Stimulated activated CD4-positive, alpha-beta T cell treated with anti-CD3 and anti-CD28 coated beads, Interleukin-12 subunit alpha, Interleukin-12 subunit beta, amount 100 ng/mL, for 24 hours (primary cell): ENCODE measurements at places on chromosomes 7 and 10.

DNA sequence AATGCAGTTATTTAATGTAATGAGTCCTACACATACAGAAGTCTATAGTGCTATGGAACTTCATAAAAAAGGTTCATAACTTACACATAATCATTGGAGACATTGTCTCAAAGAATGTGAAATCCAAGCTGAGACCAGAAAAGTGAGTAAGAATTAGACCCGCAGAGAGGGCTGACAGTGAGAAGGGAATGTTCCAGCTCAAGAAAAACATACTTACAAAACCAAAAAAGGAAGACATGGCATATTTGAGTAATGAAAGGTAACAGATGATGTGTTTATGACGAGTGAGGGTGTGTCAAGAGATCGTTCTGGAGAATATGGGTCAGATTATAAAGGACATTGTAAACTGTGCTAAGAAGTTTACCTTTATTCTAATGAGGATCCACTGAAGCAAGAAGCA, 566.5 kb downstream of the ATRNL1 start:
- DNase-seq = no peak

DNA sequence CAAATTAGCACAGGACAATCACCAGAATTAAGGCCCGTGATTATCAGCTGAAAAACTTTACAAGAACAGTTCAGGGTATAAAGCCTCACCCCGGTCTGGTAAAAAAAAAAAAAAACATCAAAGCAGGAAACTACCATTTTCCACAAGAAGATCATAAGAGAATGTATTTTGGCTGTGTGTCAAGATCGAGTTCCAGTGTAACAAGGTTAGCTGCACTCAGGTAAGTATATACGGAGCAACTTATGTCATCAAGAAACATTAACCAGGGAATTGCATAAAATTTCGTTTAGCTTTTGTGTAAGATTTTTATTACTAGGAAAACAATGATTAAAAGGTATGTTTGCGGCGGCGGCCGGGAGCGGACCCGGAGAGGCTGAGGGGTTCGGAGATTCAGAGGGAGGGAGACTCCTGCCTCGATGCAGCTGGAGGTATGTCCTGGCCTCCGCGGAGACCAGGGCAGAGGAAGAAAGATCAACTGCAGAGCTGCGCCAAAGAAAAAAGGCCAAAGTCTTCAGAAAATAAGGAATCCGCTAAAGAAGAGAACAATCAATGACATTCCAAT, 533.8 kb upstream of the CNTNAP2 start:
- no peak for DNase-seq

- DNase-seq = no peak
Observed at GRCh38 chr7:157689269-157690057, 352.7 kb downstream of the DNAJB6 start.

- DNase-seq = peak; percentile 34
Observed at GRCh38 chr10:62426086-62426485, 51.9 kb downstream of the ZNF365 start.

GRCh38 chr7:156897673-156898072, 4.7 kb upstream of the LMBR1 start:
- DNase-seq = no peak

DNA sequence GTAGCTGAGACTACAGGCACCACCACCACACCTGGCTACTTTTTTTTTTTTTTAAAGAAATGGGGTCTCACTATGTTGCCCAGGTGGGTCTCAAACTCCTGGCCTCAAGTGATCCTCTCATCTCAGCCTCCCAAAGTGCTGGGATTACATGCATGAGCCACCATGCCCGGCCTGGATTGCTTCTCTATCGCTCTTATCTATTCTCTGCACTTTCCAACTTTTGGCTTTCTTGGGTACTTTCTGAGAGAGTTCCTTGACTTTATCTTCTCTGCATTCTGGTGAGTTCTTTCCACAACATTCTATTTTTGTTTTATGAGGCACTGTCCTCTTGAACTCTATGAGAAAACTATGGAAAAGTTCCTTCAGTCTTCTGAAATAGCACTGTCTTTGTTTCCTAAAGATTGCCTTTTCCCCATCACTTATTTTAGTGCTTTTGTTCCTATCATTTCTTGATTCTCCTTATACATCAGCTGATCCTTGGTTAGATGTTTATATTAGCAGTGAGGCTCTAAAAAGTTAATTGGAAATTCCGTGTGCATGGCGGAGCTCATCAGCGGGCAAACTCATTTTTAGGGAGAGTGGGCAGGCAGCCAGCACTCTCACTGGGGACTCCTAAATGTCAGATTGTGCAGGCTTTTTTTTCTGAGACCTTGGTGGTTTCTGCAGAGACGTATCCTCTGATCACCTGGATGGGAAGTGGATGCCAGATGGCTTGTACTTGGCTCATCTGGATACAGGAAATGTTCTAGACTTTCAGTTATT, 43.9 kb downstream of the HIP1 start:
- no peak for DNase-seq

DNA sequence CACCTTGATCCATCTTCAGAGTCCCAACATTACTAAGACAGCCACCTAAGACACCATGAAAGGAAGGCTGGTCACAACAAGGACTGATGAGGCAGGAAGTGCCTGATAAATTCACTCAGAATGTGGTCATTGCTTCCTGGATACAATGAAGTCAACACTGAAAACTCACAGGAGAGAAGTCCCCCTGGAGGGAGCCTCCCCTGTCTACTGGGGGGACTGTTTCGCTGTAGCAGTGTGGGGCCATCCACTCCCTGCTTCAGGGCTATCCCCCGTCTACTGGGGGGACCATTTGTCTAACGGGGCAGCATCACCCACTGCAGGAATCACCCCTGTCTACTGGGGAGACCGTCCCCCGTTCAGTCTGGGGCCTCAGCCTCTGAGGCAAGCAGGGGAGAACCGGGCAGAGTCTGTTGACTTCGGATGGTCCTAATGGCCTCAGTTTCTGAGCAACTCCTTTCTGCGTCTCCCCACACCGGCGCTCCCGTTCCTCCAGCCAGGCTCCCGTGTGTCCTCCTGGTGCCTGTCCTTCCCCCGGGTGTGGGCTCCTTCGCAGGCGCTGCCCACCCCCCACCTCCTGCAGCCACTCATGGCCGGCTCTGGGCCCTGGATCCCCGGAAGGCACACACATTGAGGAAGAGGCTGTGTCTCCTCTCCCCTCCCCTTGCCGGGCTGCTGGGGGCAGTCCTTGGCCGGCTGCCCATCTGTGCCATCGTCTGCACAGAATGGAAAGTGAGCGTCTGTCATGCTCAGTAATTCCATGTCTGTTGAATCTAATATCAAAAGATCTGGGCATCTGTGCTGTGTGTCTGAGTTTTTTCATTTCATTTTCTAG, 59.9 kb upstream of the DNAJB6 start:
- DNase-seq = no peak

GRCh38 chr7:52209614-52210013, 825.8 kb upstream of the POM121L12 start:
- DNase-seq = no peak

DNA sequence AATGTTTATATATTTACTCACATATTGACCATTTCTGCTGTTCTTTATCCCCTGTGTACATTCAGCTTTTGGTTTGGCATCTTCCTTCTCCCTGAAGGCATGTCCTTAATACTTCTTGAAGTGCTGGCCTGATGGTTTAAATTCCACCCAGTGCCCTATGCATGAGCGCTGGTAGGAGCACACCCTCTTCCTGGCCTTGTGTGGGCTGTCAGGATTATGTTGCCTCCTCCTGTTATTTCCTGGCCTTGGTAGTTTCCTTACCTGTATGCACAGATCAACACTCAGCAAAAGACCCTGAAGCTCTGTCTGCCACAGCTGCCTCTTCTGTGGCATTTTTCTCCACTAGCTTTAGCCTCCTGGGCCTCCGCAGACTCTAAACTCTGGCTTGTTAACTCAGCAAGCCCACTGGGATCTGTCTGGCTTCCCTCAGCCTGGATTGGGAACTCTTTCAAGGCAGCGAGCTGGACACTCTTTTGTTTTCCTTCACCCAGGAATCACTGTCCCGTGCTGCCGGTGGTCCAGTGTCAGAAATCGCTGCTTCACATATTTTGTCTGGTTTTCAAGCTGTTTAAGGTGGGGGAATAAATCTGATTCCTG, 595.2 kb downstream of the SDK1 start:
- no peak for DNase-seq

DNA sequence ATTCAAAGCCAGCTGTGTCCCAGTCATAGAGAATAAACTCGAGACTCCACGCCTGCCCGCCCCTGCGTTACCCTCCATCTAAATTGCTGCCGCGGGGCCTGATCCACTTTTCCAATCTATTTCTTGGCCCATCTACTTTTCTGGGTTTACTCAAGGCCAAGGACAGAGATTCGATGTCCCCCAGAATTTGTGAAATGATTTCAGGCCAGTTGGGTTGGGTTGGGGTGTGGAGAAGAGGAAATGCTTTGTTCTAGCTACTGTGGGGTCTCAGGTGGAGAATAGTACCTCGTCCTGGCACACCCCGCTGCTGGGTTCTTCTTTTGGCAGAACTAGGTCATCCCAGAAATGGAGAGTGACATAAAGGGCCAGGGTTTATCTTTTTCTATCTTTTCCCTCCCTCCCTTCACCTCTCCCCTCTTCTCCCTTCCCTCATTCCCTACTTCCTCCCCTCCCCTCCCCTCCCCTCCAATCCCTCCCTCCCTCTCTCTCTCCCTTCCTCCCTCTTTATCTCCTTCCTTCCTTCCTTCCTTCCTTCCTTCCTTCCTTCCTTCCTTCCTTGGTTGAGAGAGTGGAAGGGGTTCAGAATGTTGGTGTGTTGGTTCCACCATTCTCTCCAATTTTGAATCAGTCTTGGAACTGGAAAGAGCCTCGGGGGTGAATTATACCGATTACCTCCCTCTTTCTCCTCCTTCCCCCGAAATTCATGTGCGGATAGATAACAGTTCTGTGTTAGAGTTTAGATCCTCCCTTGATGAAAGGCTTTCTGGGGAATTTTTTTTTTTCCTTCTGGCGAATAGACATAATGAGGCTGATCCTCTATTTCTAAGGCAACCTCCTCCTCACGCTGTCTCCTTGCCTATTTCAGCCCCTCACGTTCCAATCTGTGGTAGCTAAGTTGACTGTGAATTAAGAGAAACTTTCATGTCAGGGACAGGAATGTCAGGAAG, 1.2 kb upstream of the TMEM229A start:
- DNase-seq = no peak

DNA sequence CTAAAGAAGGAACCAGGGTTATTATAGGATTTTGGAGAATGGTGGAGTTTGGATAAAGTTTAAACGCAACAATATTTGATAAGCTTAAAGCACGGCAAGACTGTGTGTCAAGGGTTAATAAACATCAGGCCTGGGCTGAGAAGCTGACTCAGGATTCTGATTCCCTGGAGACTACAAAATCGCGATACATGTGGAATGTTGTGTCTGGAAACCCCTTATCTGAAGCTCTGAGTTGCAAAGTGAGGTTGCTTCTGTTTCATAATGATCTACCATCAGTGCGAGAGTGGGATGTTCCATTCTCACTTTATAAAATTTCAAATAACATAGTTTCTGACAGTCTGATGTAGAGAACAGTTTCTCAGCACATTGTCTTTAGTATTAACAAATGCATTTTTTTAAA, 7.8 kb downstream of the C1GALT1 start:
- no peak for DNase-seq

DNA sequence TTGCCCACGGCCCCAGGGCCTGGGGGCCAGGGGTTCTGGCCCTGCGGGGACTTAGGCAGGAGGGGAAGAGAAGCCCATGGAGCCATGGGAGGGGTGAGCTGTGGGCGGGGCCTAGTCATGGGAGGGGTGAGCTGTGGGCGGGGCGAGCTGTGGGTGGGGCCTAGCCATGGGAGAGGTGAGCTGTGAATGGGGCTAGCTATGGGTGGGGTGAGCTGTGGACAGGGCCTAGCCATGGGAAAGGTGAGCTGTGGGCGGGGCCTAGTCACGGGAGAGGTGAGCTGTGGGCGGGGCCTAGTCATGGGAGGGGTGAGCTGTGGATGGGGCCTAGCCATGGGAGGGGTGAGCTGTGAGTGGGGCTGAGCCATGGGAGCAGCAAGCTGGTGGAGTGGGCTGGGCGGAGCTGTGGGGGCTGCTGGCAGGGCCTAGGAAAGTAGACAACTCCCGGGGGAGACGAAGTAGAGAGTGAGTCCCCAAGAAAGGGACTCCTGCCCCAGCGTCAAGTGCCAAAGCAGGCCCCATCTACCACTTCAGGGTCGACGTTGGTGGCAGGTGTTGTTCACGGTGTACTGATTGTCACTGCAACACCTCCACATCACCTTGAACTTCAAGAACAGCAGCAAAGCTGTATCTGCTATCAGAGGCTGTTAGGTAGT, 19.2 kb upstream of the TTYH3 start:
- DNase-seq = no peak

- no peak for DNase-seq
Observed at GRCh38 chr7:84844771-84845170, 342.1 kb downstream of the SEMA3D start.

- DNase-seq = no peak
Observed at GRCh38 chr7:78959477-78959876, 494.0 kb downstream of the MAGI2 start.

GRCh38 chr10:57468894-57469432, 798.7 kb downstream of the IPMK start:
- DNase-seq = no peak

- DNase-seq = no peak
Observed at GRCh38 chr10:70600512-70601395, 1.8 kb downstream of the PRF1 start.

- DNase-seq = no peak
Observed at GRCh38 chr7:150586785-150587152, 19.6 kb downstream of the GIMAP4 start.

- no peak for DNase-seq
Observed at GRCh38 chr10:13827076-13827797, 240.5 kb downstream of the PRPF18 start.

DNA sequence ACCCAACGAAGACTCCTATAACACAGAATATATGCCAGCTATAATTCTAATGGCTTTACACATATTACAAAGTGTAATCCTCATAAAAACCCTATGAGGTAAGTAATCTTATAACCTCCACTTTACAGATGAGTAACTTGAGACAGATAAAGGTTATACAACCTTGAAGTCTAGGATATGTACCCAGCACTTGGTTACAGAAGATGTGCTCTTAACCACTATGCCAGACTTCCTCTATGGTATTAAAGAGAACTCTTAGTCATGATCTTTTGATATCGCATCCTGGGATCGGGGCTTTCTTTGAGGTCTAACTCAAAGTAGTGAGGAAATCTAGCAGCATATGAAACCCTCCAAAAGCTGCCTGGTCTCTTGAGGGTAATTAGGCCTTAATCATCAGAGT, 319.2 kb upstream of the LRRN3 start:
- no peak for DNase-seq

- no peak for DNase-seq
Observed at GRCh38 chr7:85733169-85733915, 546.5 kb upstream of the SEMA3D start.

- no peak for DNase-seq
Observed at GRCh38 chr7:24073651-24074420, 210.2 kb upstream of the NPY start.

- no peak for DNase-seq
Observed at GRCh38 chr10:68502846-68503245, 24.5 kb downstream of the SLC25A16 start.

DNA sequence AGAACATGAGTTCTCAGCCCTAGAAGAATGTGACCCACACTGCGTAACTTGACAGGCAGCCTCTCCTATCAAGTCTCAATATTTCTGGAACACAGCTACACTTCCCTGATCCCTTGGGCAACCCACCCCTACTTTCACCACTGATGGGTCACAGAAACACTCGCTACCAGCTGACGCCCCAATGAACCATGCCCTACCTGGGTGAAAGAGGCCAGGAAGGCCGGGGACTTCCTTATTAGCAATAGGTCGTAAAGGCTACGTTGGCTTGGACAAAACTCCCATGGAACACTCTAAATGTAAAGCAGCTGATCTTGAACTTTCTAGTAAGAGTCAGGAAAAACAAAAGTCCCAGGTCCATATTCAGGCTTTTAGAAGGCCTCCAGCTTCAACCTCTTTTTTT, 202.3 kb upstream of the KCTD7 start:
- no peak for DNase-seq
